ENCODE measurements at places on chromosomes 2 and 18.
A peak's percentile ranks its signal among the peaks of the same experiment; 100 is the strongest.

GRCh38 chr2:238497610-238498005, 70.9 kb downstream of the ASB1 start:
- DNase-seq = no peak

- no peak for DNase-seq
Observed at GRCh38 chr2:8566774-8567468, 114.9 kb upstream of the ID2 start.

DNA sequence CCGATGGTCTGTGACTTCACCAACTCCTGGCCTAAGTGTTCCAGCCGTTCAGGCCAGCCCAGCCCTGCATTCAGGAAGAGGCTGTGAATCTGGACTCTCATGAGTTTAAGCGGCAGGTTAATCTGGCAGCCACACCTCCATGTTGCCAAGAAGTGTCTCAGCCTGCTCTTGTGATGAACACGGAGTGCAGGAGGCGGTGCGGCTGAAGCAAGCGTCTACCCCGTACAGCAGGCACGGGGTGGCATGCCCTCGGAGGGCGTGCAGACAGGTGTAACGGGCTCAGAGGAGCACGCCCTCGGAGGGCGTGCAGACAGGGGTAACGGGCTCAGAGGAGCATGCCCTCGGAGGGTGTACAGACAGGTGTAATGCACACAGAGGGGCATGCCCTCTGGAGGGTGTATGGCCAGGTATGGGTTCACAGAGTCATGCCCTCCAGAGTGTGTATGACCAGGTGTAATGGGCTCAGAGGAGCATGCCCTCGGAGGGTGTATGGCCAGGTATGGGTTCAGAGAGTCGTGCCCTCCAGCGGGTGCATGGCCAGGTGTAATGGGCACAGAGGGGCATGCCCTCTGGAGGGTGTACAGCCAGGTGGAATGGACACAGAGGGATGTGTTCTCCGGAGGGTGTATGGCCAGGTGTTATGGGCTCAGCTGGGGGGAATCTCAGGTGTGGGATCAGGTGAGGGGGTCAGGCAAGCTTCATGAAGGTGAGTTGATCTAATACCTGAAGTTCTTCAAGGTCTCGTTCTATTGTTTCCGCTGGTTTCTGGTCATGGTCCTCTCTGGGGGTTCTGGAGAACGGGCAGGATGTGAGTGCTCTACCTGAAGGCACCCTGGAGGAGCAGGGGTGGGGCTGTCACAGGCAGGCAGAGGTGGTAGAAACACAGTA, 22.6 kb downstream of the CROCC2 start:
- no peak for DNase-seq

DNA sequence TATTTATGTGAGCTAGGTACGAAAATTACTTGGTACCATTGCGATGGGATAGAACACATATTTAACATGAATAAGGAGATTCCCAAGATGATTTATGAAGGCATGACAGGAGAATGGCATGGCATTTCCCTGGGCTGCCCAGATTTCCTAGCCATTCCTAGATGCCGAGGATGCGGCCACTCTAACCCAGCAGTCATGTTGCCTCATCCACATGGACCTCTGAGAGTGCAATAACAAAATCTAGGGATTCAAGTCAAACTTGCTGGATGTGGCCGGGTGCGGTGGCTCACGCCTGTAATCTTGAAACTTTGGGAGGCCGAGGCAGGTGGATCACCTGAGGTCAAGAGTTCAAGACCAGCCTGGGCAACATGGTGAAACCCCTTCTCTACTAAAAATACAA, 110.8 kb upstream of the ARL4C start:
- no peak for DNase-seq

- DNase-seq = no peak
Observed at GRCh38 chr2:113219889-113220641, 46.3 kb downstream of the PSD4 start.

GRCh38 chr2:233486778-233487552, 79.6 kb downstream of the USP40 start:
- DNase-seq = no peak

GRCh38 chr2:238427435-238428162, 872 bp downstream of the ASB1 start:
- DNase-seq = no peak

DNA sequence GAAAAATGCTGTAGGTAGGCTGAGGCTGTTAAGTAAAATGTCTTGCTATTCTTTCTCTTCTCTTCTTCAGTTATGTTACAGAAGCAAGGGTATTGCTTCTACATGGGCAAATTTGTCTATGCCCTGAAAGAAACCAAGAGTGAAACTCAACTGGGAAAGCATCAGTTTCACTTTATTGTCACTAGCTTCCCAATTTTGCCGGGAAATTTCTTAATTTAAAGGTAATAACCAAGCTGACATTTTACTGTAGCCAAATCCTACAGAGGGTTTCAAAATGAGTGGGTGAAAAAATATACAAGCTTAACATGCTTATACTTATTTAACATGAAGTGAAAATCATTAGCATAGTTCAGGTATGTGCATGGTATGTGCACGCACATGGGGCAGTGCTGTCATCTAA, 3.2 kb downstream of the TANK start:
- no peak for DNase-seq

DNA sequence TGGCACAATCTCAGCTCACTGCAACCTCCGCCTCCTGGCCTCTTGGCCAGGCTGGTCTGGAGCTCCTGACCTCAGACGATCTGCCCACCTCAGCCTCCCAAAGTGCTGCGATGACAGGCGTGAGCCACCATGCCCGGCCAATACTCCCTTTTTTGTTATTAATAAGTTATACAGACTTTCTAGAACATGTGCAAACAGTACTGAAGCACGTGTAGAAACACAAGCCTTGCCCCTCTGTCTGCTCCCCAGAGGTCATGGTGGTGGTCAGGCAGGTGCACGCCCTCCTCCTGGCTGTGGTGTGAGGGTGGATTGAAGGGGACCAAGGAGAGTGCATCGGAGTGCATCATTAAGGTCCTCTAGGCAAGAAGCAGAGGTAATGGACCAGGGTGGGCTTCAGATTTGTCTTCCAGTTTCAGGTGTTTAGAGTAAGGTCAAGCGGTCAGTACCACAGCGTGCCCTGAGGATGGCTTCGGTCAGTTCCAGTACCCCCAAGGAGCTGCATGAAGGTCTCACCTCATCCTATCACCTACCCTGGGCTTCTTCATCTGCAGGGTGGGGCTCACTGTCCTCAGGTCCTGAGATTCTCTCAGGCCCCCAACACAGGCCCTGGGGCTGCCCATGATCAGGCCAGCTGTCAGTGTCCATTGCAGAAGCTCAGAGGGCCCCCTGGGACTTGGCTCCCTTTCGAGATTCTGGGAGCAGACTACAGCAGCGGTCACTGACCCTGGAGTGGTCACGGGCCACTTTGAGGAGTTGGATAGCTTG, 124.3 kb downstream of the GLI2 start:
- DNase-seq = no peak

DNA sequence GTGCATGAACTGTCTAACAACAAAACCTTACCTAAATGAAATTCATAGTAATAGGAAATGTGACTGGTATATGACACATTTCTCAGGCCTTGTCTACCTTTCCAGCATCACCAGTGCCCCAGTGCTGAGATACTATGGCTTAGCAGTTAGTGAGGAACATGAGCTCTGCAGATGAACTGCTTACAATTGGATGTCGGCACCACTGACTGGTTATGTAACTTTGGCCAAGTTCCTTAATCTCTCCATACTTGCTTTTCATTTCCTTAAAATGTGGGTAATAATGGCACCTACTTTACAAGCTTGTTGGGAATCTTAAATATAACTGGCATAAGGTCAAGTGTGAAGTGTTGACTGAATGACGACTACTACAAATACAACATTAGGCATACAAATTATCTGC, 136.3 kb downstream of the OLA1 start:
- DNase-seq = no peak

- no peak for DNase-seq
Observed at GRCh38 chr2:139177041-139177440, 396.9 kb upstream of the NXPH2 start.

- DNase-seq = no peak
Observed at GRCh38 chr2:238169708-238170251, 11.0 kb downstream of the ERFE start.

DNA sequence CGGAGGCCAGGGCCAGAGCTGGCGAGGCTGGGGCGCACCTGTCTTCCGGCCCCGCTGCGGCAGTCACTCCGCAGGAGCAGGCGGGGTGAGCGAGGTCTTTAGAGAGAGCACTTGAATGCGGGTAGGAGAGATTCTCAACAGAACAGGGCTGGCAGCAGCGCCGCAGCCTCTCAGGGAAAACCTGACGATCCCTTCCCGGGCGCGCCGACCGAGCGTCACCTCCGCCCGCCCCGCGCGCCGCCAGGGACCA, 526 bp downstream of the PRKRA start:
- no peak for DNase-seq

- DNase-seq = no peak
Observed at GRCh38 chr2:16434393-16434792, 231.2 kb downstream of the CYRIA start.

DNA sequence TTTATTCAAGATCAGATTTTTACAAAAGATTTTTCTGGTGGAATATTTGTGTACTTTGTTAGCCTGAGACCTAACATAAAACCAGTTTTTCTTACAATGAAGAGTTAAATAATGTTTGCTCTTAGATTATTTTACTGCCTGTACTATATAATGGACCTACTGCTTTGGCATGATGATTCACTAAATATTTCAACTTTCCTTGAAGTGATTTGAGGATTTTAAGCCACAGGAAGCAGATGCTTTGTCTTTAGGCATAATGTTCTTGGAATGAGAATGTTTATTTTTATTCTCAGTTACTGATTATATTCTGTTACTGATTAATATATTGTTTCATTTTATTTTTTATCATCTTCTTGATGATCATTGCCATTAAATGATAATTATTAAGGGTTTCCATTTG, 175.3 kb upstream of the LRP1B start:
- no peak for DNase-seq

GRCh38 chr2:38666556-38666910, 619 bp downstream of the GALM start:
- DNase-seq = no peak

GRCh38 chr2:233100192-233100998, 40.3 kb downstream of the INPP5D start:
- DNase-seq = peak; percentile 44

DNA sequence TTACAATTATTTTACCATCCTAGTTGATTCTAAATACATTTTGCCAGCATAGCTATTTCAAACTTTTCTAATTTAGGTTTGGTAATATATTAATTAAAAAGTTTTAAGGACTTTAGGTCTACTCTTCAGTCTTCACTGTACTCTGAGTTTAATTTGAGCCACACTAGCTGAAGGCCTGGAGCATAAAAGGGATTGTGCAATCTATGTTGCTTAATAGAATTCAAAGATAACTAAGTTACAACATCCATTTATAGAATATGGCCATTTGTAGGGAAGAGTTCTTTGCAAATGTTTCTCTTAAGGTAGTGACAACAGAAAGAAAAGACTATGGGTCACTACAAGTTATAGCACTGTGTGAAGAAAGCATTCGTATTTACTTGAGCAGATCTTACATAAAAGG, 702.2 kb upstream of the NRXN1 start:
- no peak for DNase-seq

GRCh38 chr2:105928086-105928485, 183.4 kb downstream of the NCK2 start:
- DNase-seq = no peak

DNA sequence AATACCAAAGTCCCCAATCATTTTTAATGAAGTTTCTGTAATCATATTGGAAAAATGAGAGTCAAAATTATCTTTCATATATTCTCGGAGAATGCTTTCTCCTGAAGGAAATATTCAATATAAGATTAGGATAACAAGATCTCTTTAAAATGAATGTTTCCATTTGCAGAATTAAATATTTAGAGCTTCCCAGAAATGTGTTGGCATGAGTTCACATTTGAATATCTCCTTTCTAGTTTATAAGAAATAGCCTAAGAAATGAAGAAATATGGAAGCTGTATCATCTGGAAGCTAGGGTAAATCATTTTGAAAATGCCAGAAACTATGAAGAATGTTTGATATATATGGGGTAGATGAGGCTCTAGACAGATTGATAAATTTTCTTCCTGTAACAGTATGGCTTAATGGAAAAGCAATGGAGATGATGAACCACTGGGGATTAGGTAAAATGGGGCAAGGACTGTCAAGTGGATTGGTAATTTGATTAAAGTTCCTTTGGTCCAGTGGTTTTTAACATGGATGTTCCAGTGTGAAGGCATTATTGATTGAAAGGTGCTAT, 184.6 kb upstream of the ZNF804A start:
- DNase-seq = no peak

- DNase-seq = no peak
Observed at GRCh38 chr18:26813043-26813442, 52.5 kb downstream of the AQP4 start.

DNA sequence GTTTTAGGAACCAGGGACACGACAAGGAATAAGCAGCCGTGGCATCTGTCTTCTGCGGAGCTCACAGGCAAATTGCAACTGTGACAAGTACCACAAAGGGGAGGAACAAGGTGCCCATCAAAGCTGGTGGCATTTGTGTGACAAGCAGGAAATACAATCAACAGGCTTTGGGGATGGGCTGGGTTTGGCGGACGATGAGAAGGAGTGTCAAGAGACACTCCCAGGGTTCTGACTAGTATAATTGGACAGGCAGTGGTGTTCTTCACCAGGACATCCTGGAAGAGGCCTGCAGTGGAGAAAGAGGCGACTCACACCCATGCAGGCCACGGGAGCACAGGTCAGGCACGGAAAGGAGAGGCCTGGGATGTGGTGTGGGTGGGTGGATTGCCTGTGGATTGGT, 14.2 kb upstream of the SPATA3 start:
- no peak for DNase-seq

DNA sequence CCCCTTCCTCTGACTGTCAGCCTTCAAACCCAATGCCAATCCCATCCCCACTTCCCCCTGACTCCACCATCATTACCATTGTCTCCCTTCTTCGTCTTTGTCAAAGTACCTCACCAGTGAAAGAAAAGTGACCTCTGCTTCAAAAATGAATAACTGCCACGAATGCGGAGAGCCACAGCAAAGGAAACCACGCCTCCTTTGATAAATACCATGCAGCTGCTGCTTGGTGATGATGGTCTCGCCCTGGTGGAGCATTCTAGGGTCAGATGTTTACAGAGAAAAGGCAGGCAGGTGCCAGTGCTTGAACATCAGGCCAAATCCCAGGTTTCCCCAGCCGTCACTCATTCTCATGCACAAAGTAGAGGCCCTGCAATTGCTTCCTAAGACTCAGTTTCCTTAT, 162.2 kb downstream of the BCL11A start:
- DNase-seq = no peak

DNA sequence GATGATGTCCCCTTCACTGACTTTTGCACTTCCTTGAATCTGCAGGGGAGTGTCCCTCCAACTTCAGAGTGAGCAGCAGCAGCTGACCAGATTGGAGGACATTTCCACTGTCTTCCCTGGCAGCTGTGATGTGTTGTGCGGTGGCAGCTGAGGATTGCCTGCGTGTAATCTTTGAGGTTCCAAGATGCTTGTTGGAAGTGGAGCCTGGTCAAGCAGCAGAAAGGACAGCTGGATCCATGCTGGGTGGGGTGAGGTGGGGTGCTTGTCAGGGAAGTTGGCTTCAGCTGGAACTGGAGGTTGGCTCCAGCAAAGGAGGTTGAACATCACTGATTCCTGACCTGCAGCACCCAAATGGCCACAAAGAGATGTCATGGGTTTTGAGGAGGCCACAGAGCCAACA, 64.8 kb downstream of the ST3GAL5 start:
- no peak for DNase-seq
